Uterus (tissue), 4 donors: ENCODE measurements at places on chromosomes 16 and 17. TPM values are rescaled to one million over a fixed set of nuclear protein-coding genes. Genes with fewer than 3 reads are reported as not detected.

SLC7A5 gene
- total RNA-seq: 2.0 TPM

C16orf74 gene
- total RNA-seq: not detected

PRR11 gene
- total RNA-seq: not detected

CPNE2 gene
- 40.6 TPM for total RNA-seq

CYB561 gene
- 15.0 TPM for total RNA-seq

CX3CL1 gene
- total RNA-seq: 31.2 TPM

IL4R gene
- 9.4 TPM for total RNA-seq

EIF1 gene
- total RNA-seq: 83.5 TPM

E4F1 gene
- 8.2 TPM for total RNA-seq

LITAFD gene
- total RNA-seq: not detected

CCDC144A gene
- total RNA-seq: 0.29 TPM

MYH3 gene
- under 0.01 TPM for total RNA-seq

KRT26 gene
- total RNA-seq: not detected

C16orf89 gene
- 0.76 TPM for total RNA-seq

STH gene
- not detected for total RNA-seq

INPP5K gene
- total RNA-seq: 25.0 TPM

TP53TG3C gene
- not detected for total RNA-seq

PRKCB gene
- 3.9 TPM for total RNA-seq

TRIM72 gene
- under 0.01 TPM for total RNA-seq

LGALS9B gene
- not detected for total RNA-seq

EVI2A gene
- total RNA-seq: 10.9 TPM

OR4D1 gene
- total RNA-seq: not detected

SNX20 gene
- 0.76 TPM for total RNA-seq

MOSMO gene
- 29.5 TPM for total RNA-seq

TMIGD1 gene
- total RNA-seq: not detected

TBL3 gene
- total RNA-seq: 29.6 TPM

PIRT gene
- 0.97 TPM for total RNA-seq

TLE7 gene
- total RNA-seq: not detected

DNAH2 gene
- total RNA-seq: 1.4 TPM

KRT12 gene
- not detected for total RNA-seq

GAS2L2 gene
- not detected for total RNA-seq

ACSF3 gene
- 12.3 TPM for total RNA-seq

RAB26 gene
- total RNA-seq: 0.21 TPM

CDRT15L2 gene
- total RNA-seq: not detected

KRT32 gene
- total RNA-seq: not detected

TOM1L1 gene
- 20.3 TPM for total RNA-seq

MYH13 gene
- total RNA-seq: not detected

EFNB3 gene
- 10.6 TPM for total RNA-seq

PDILT gene
- not detected for total RNA-seq

PRR14 gene
- total RNA-seq: 1.0 TPM

C17orf67 gene
- total RNA-seq: not detected

HCRT gene
- total RNA-seq: 1.0 TPM
